ENCODE measurements at places on chromosomes 13 and 19.

- DNase-seq, result no peak
These were observed 20.3 kb upstream of the CEACAM1 start for GRCh38 chr19:42548552-42548951.

GRCh38 chr13:46858776-46859175, 38.1 kb downstream of the HTR2A start:
- no peak for DNase-seq

DNA sequence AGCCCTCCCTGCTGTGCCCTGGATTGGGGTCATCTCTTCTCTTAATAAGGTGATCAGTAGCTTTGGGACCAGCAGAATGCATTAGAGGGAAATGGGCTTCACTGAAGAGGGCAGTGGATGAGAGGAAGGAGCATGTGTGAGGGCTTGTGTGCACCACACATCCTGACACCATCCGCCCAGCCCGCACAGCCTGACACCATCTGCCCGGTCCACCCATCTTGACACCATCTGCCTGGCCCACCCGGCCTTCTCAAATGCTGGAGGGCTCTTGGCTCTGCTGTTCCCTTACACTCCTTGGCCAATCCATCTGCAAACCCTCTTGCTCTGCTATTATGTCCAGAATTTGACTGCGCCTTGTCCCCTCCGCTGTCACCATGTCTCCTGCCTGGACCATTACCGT, 41.8 kb downstream of the BICRA start:
- DNase-seq, result no peak

- peak; percentile 32 for DNase-seq
These were observed 177.5 kb downstream of the DCLK1 start for GRCh38 chr13:35953537-35954206.

DNA sequence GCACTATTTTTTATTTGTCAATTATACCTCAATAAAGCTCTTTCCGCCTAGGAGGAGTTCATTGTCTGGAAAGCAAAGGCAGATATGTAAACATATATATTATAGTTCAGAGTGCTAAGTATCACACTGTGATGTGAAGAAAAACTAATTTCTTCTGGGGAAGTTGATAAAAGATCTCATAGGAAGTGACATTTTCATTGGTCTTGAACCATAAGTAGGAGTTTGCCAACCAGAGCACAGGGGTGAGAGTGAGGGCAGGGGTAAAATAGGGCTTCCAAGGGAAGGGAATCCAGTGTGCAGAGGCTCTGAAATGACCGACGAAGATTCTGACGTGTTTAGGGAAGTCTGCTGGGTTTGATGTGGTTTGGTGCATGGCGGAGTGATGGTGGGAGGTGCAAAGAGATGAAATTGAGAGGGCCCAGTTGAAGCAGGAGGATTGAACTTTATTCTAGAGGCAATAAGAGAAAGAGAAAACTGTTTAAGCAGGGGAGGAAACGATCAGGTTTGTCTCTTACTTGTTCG, 780 bp upstream of the GTF2F2 start:
- DNase-seq, result no peak

GRCh38 chr13:77412116-77412635, 85.3 kb upstream of the MYCBP2 start:
- no peak for DNase-seq

GRCh38 chr13:76775088-76775740, 111.0 kb downstream of the KCTD12 start:
- DNase-seq, result no peak

DNA sequence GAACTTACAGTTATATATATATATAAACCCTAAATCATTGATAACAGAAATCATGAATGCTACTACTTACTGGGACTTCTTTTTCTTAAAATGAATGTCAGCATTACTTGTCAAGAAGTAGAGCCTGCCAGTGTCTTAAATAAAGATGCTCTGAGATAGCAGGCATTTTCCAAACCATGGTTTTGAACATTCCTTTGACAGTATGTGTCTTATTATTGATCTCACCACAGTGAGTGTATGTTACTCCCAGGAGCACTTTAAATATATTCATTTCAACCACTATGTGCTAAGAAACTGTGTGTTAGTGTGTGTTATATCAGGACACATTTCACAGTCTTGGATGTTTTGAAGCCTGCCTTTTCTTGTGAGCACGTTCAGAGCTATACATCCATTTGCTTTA, 28.2 kb downstream of the TNFRSF19 start:
- no peak for DNase-seq

DNA sequence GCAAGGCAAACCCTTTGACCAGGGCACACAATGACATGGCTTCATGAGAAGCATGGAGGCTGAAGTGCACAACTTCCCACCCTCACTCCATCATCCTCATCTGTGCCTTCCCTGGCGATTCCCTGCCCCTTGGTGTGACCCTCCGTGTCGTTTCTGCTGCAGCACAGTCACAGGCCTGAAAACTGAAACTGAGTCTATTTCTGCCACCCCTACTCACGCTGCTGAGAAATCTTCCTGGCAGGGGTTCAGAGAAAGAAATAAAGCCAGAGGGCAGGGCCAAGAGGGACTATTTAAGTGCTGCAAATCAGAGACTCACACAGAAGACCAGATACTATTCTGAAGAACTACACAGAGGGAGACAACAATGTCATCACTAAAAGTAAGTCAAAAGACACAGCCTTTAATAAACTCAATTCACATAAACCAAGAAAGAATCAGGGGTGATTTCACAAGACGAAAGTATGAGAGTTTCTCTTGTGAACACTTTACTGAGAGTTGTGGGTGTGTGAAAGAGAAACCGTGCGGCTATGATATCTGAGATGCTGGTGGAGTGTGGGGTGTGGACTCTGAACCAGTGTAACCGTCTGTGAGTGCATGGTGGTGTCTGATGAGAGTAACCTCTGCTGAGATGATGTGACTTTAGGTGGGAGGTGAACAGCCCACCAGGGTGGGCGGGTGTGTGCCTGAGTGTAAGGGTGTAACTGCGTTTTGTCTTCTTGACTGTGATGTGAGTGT, 23.5 kb downstream of the LGALS16 start:
- no peak for DNase-seq

DNA sequence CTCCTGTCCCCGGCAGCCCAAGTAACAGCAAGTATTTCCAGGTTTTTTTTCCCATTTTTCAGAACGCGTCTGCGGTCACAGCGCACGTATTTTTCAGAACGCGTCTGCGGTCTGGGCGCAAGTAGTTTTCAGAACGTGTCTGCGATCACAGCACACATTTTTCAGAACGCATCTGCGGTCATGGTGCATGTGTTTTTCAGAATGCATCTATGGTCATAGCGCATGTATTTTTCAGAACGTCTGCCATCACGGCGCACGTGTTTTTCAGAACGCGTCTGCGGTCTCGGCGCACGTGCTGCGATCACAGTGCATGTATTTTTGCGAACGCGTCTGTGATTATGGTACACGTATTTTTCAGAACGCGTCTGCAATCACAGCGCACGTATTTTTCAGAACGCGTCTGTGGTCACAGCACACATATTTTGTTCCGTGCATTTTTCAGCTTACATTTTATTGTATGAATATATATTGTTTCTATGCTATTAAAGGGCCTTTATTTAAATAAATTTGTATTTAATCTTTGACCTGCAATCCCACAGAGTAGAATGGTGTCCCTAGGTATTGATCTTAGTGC, 19.7 kb downstream of the ATP4B start:
- no peak for DNase-seq

DNA sequence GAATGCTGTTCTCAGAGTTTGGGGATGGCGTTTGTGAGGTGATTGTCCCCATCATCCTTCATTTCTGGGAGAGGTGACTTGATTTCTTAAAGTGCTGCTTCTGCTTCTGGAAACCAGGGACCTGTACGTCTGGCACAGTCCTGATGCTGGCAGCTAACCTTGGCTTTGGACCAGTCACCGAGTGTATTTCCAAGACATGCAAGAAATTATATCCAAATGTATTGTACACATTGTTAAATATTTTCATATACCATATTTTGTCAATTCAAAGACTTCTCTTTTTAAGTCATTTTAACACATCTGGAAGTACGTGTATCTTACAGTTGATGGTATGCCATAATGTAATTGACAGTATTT, 97.4 kb downstream of the ARHGEF7 start:
- DNase-seq, result no peak

- no peak for DNase-seq
These were observed 809.0 kb upstream of the SLITRK5 start for GRCh38 chr13:86862137-86862536.

GRCh38 chr19:55209693-55210472, 582 bp upstream of the PTPRH start:
- DNase-seq, result no peak

- DNase-seq, result no peak
These were observed 21.0 kb upstream of the IRS2 start for GRCh38 chr13:109807345-109807744.

GRCh38 chr19:3073159-3073563, 10.9 kb upstream of the TLE5 start:
- no peak for DNase-seq

DNA sequence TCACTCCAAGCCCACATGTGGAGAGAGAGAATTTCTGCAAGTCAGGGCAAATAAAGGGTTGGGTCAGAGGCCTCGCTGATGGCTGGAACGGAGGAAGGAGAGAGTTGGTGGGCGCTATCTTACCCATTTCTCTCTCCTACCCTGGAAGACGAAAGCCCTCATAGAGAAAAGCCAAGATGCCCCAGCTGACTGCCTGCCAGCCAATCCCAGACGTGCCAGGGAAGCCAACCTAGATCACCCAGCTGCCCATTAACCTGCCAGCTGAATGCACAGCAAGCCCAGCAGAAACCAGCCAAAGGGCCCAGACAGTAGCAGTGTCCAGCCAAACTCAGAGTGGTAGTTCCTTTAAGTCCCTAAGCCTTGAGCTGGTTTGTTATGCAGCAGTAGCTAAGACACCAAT, 167.0 kb upstream of the ZNF507 start:
- DNase-seq, result no peak

DNA sequence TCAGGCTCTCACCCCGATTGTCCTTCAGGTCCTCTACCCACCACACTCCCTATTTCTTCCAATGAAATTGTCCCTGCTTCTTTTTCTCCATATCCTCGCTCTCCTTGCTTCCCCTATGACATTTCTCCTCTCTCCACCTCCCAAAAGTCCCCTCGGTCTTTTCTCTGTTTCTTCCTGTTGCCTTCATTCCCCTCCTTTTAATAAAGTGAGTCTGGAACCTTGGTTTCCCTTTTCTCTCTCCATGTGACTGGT, 676 bp upstream of the ZNF574 start:
- no peak for DNase-seq

DNA sequence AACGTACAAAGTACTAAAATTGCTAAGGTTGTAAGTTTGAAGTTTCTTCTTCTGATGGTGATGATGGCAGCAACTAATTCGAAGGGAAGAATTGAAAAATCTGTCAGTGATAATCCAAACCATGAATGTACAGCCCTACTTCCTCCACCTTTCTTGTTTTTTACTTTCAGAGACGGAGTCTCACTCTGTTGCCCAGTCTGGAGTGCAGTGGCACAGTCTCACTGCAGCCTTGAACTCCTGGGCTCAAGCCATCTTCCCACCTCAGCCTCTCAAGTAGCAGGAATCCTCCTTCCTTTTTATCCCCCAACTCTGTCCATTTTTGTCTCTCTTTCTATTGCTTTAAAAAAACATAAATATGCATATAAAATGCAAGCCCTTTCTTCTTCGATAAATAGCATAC, 112.3 kb upstream of the SOX21 start:
- DNase-seq, result no peak

DNA sequence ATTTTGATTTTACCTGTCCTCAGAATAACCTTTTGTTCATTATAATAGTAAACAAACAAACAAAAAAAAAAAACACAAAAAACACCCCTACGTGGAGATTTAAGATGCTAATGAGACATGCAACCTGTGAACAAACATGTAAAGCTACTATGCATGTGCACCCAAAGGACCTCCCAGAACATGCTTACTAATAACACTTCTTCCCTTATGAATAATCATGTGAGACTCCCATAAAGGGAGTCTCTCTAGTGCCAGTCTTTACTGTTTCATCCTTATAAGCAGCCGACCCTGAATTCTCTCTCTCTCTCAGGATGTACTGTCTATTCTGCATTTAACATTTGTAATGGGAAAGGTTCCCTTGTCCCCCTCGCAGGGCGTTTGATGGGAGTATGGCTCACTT, 1051.1 kb downstream of the PCDH17 start:
- no peak for DNase-seq

GRCh38 chr19:791567-792305, 5.5 kb upstream of the PTBP1 start:
- no peak for DNase-seq

All from nucleus accumbens (tissue), 56 donors.